ENCODE measurements at places on chromosomes 3 and 15.

DNA sequence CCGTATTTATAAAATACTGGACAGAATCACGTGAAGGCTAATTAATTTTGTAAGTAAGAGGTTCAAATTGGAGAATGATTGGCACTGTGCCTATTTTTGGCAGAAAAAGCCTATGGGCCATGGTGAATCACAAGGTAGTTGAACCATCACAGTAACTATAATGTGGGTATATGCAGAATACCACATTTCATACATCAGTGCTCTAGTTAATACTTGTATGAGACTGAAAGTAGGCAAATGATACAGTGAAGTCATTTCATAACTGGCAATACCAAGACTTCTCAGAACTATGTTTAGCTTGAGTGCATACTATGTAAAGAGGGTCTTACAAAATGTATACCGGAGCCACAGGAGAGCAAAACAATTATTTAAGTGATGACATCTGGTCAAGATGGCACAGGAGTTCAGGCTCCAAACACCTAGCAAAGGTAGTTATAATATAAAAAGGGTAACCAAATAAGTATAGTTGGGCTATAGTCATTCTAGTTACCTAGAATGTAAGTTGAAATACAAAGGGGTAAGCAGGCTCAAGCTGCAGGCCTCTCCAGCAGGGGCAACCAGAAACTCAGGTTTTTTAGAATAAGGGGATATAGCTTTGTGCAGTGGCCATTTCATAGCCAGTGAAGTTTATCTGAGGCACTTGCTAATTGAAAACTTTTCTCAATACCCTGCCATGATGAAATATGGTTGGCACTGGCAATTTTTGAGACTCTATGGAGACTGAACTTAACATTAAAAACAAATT is 19.1 kb downstream of the GPR160 start:
- no peak for DNase-seq
- H3K27ac ChIP-seq, result no peak overlapping the region
- no peak overlapping the region for H3K4me3 ChIP-seq
- H3K36me3 ChIP-seq, result no peaks in the 10 kb centered on the region

DNA sequence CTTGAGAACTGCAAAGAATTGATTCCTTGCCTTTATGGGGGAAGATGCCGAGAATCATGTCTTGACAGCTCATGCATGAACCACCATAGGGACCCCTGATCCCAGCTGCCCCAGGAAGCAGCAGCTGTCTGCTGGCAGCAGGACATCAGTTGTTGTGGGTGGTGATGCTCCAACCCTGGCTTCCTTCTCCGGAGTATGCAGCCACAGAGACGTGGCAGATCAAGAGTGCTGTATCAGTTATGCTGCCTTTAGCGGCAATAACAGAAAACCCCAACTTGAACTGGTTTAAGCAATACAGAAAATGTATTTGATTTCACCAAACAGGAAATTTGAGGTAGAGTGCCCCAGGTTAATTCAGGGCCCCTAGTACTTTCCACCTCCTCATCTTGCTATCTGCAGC is 92.2 kb upstream of the TNFAIP8L3 start:
- H3K36me3 ChIP-seq, result no peaks in the 10 kb centered on the region
- H3K4me1 ChIP-seq, result peaks cover 11% of the 10 kb centered on the region
- DNase-seq, result no peak
- H3K4me3 ChIP-seq, result no peak overlapping the region
- H3K27me3 ChIP-seq, result no peaks in the 10 kb centered on the region

DNA sequence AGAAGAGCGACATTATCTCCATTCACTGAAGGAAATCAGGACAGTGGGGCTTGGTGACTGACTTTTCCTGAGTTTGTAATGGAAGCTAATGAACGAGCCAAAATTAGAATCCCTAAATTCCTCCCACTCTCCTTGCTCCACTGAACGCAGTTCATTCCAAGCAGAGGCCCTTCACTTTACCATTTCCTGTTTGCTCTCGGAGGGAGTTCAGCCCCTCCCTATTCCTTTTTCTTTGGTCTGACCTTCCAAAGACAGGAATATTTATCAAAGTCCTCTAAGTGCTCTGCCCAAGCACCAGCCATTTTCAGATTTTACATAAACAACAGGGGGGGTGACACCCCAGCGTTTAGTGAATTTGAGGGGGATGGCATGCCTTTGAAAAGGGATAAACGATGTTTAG is 24.0 kb upstream of the PTPRG start:
- DNase-seq, result no peak
- no peaks in the 10 kb centered on the region for H3K27me3 ChIP-seq
- no peak overlapping the region for H3K27ac ChIP-seq
- no peaks in the 10 kb centered on the region for H3K4me1 ChIP-seq

DNA sequence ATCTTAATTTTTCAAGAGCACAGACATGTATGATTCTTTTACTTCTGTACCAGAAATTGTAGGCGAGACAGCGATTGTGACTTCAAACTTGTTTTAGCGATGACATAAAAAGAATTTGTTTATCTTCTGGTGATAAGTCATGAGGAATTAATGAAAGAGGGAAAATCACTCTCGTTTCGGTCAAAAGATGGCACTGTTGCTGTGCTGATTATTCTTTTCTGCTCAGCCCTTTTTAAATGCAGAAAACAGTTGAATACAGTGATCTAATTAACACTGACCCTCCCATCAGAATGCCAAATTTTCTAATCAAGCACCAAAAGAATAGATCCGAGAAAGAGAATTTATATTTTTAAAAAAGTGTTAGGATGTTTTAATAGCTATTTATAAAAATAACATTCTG is 52.6 kb downstream of the NSUN3 start:
- H3K4me1 ChIP-seq, result no peaks in the 10 kb centered on the region
- no peak overlapping the region for H3K4me3 ChIP-seq
- H3K36me3 ChIP-seq, result no peaks in the 10 kb centered on the region
- no peaks in the 10 kb centered on the region for H3K27me3 ChIP-seq
- H3K27ac ChIP-seq, result no peak overlapping the region

DNA sequence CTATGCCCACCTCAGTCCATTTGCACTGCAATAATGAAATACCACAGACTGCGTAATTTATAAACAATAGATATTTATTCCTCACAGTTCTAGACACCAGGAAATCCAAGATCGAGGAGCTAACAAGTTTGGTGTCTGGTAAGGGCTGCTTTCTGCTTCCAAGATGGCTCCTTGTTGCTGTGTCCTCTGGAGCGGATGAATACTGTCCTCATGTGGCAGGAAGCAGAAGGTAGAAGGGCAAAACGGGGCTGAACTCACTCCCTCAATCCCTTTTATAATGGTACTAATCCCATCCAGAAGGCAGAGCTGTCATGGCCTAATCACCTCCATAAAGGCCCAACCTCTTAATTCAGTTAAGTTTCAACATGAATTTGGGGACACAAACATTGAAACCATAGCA is 75.3 kb downstream of the P2RY1 start:
- H3K4me3 ChIP-seq, result no peak overlapping the region
- H3K27ac ChIP-seq, result peak overlapping the region; percentile 75
- no peaks in the 10 kb centered on the region for H3K36me3 ChIP-seq
- H3K27me3 ChIP-seq, result no peaks in the 10 kb centered on the region

DNA sequence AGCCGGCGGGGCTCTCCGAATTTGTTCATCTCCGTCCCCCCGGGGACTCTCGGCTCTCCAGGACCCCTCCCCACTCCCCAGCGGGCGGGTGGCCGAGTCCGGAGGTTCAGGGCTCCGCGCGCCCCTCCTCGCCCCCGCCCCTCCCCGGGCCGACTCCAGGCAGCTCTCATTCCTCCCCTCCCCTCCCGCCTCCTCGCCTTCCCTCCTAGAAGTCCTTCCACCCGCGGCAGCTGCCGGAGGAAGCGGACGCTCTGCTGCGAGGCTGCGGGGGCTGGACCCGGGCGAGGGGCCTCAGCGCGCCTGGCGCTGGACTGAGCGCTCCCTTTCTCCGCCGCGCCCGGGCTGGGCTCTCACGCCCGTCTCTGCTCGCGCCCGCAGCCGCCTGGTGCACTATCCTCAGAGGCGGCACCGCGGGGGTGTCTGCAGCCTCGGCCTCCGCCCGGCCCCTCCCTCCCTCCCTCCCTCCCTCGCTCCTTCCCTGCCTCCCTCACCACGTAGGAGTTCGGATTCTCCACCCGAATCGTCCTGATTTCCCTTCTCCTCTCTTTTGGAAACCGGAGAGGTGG is at the start of gene ROBO2:
ROBO2 (plus strand) TSS at position 494 of the 566 bp plus-strand sequence. CDS start 687 bp downstream, outside the sequence.
- peaks cover 48% of the 10 kb centered on the region for H3K27me3 ChIP-seq
- peaks cover 3% of the 10 kb centered on the region for H3K4me1 ChIP-seq
- H3K36me3 ChIP-seq, result no peaks in the 10 kb centered on the region
- peak within 1 kb of the TSS; percentile 72 for H3K4me3 ChIP-seq

DNA sequence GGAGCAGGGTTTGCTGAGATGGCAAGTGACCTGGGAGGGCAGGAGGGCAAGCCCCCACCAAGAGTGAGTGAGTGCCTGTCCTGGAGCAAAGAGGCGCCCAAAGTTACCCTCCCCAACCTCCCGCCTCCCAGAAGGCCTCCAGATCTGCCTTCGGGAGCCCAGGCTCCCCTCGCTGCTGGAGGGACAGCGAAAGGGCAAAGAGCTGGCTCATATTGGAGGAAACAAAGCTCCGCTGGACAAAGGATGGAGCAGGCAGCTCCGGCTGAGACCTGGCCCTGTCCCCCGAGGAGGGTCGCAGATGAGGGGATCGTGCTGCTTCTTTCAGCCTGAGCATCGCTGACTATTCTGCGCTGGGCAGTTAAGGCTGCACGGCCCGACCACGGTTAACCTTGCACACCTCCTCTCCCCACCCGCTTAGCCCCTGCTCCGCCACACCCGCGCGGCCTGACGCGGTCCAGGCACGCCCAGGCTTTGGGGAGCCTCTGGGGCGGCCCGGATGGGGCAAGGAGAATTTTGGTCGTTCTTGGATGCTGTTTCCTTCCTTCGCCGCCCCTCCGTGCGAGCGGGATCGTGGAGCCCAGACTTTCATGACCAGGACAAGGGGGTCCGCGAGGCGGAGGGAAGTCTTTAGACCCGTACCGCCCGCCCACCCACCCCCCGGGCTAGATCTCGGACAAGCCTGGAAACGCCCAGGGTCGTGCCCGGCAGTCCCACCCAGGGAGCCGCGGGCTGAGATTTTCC is 651 bp downstream of the PLCD1 start:
- H3K27me3 ChIP-seq, result no peaks in the 10 kb centered on the region
- peak overlapping the region; percentile 92 for H3K27ac ChIP-seq
- H3K4me3 ChIP-seq, result peak overlapping the region; percentile 84

- H3K4me1 ChIP-seq, result no peaks in the 10 kb centered on the region
- H3K27me3 ChIP-seq, result no peaks in the 10 kb centered on the region
- H3K27ac ChIP-seq, result no peak overlapping the region
- no peak for DNase-seq
Measured at GRCh38 chr15:43225201-43225949, 4.6 kb upstream of the EPB42 start.

GRCh38 chr3:127644641-127645370 is 15.8 kb downstream of the PODXL2 start:
- DNase-seq, result no peak
- H3K27me3 ChIP-seq, result no peaks in the 10 kb centered on the region
- H3K27ac ChIP-seq, result no peak overlapping the region
- H3K4me1 ChIP-seq, result no peaks in the 10 kb centered on the region
- H3K4me3 ChIP-seq, result no peak overlapping the region
- no peaks in the 10 kb centered on the region for H3K36me3 ChIP-seq

DNA sequence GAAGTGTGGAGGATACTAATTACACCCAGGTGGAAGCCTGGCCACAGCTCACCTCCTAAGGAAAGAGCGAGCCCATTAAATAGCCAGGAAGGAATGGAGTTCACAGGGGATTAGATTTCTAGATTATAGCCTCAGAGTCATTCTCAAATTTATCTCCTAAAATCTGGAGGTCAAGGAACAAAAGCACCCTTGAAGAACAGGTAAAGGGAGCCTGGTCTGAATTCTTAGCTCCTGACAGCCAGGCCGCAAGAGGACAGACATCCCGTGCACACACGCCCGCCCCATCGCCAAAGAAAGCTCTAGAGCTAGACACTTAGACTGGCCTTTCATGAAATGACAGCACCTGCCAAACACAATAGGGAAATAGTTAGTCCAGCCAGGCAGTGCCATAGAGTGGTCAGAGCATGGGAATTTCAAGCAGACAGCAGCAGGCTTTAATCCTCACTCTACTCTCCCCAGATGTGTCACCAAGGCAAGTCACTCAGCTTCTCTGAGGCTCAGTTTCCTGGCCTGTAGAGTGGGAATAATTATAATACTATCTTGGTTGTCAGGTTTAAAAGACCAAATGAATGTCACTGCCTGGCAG is 59.2 kb downstream of the LIPC start:
- no peaks in the 10 kb centered on the region for H3K27me3 ChIP-seq
- no peak for DNase-seq

- H3K27me3 ChIP-seq, result no peaks in the 10 kb centered on the region
- H3K36me3 ChIP-seq, result peaks cover 8% of the 10 kb centered on the region
- DNase-seq, result no peak
- H3K27ac ChIP-seq, result peak within 1 kb of the TSS; percentile 94
Measured at GRCh38 chr3:50322386-50323091, at the start of gene HYAL2. Gene HYAL2, minus strand, starts transcription at chr3:50322745. Its CDS starts 2,256 bp downstream, at chr3:50320489.

- H3K27me3 ChIP-seq, result no peaks in the 10 kb centered on the region
- DNase-seq, result no peak
- no peak overlapping the region for H3K4me3 ChIP-seq
- no peaks in the 10 kb centered on the region for H3K4me1 ChIP-seq
Measured at GRCh38 chr3:106582151-106582550, 713.3 kb upstream of the CBLB start.

- H3K27ac ChIP-seq, result no peak overlapping the region
- no peak overlapping the region for H3K4me3 ChIP-seq
- H3K36me3 ChIP-seq, result no peaks in the 10 kb centered on the region
- no peak for DNase-seq
- no peaks in the 10 kb centered on the region for H3K4me1 ChIP-seq
Measured at GRCh38 chr15:96561593-96561992, 231.1 kb downstream of the NR2F2 start.

DNA sequence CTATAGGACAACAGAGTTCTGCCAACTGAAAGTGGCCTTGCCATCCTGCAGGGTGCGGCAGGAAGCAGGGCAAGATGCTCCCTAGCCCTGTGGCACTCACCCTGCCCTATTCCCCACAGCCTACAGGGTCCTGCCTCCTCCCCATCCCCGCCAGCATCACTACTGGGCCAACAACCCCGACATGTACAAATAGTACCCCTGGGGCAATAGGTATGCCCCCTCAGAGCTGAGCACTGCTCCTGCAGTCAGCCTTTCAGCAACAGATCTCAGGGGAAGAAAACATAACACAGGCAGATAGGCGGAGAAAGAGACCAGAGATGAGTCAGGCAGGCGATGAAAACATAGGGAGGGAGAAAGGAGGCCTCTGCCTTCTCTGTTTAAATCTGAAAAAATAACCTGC is 74.7 kb downstream of the XXYLT1 start:
- no peaks in the 10 kb centered on the region for H3K27me3 ChIP-seq
- H3K27ac ChIP-seq, result peak overlapping the region; percentile 62
- no peak for DNase-seq
- H3K36me3 ChIP-seq, result no peaks in the 10 kb centered on the region

- no peak overlapping the region for H3K4me3 ChIP-seq
- H3K4me1 ChIP-seq, result no peaks in the 10 kb centered on the region
- H3K27ac ChIP-seq, result no peak overlapping the region
- no peak for DNase-seq
- no peaks in the 10 kb centered on the region for H3K36me3 ChIP-seq
- H3K27me3 ChIP-seq, result no peaks in the 10 kb centered on the region
Measured at GRCh38 chr3:153927107-153927506, 194.1 kb upstream of the ARHGEF26 start.

DNA sequence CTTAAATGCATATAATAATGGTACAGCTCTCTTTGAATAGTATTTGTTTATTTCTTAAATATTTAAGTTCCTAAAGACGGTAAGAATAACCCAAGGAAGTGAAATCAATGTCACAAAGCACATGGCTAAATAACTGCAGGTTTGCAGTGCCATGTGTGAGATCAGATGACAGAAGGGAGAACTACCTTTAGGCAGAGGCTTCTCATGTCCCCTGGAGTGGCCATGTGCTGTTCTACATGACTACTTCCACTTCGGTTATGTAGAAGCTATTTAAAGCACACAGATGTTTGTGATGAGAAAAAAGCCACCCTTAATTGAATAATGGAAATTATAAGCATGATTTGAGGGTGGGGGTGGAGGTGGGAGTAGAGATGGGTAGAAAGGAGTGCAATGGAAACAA is 109.1 kb downstream of the UBE3A start:
- no peaks in the 10 kb centered on the region for H3K27me3 ChIP-seq
- no peak overlapping the region for H3K27ac ChIP-seq
- no peak for DNase-seq
